Vagina (tissue), 2 donors: ENCODE measurements at places on chromosomes 5 and 9. TPM values are rescaled to one million over a fixed set of nuclear protein-coding genes. Genes with fewer than 3 reads are reported as not detected.
A peak's percentile ranks its signal among the peaks of the same experiment; 100 is the strongest.

Gene MYORG
- total RNA-seq = 4.4 TPM

GRCh38 chr5:1497242-1497777 lies 26.4 kb downstream of the LPCAT1 start:
- H3K27ac ChIP-seq = no peak overlapping the region
- H3K36me3 ChIP-seq = peaks cover 19% of the 10 kb centered on the region
- H3K27me3 ChIP-seq = no peaks in the 10 kb centered on the region
- no peak for DNase-seq

Gene CTXN3
- total RNA-seq = not detected

GRCh38 chr9:113635586-113635985 lies 172.1 kb downstream of the RGS3 start:
- H3K4me3 ChIP-seq = no peak overlapping the region
- no peaks in the 10 kb centered on the region for H3K36me3 ChIP-seq
- H3K27me3 ChIP-seq = no peaks in the 10 kb centered on the region
- no peak for DNase-seq

DNA sequence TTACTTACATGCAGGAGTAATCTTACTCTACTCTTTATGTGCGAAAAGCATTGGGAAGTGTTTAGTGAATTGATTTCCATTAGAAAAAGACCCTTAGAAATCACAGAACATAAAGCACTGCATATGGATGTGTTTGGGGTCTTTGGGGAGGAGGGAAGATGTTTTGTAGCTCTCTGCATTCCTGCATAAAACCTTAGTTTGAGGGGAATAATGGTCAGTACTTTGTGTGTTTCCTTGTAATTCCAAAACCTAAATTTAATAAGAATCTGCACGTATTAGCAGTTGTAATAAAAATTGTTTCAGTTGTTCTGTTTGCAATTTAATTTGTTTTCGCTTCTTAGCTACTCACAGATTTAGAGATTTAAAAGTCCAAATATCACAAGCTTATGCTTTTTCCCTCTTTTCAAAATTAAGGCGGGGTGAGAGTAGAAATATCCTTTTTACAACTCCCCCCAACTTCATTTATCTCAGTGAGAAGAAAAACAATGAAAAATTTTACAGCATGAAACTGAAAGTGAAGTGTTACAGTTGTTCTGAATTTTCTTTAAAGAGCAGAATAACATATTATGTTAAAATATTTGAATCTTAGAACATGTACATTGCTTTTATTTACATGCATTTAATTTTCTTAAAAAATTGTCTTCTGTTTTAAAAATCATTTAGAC lies 143.8 kb downstream of the SMARCA2 start:
- H3K4me1 ChIP-seq = peaks cover 56% of the 10 kb centered on the region
- no peak for DNase-seq
- peak overlapping the region; percentile 77 for H3K27ac ChIP-seq
- peak overlapping the region; percentile 50 for H3K4me3 ChIP-seq
- no peaks in the 10 kb centered on the region for H3K36me3 ChIP-seq
- H3K27me3 ChIP-seq = no peaks in the 10 kb centered on the region

Gene HACD4
- total RNA-seq = 3.2 TPM

Gene OTULINL
- 8.8 TPM for total RNA-seq

DNA sequence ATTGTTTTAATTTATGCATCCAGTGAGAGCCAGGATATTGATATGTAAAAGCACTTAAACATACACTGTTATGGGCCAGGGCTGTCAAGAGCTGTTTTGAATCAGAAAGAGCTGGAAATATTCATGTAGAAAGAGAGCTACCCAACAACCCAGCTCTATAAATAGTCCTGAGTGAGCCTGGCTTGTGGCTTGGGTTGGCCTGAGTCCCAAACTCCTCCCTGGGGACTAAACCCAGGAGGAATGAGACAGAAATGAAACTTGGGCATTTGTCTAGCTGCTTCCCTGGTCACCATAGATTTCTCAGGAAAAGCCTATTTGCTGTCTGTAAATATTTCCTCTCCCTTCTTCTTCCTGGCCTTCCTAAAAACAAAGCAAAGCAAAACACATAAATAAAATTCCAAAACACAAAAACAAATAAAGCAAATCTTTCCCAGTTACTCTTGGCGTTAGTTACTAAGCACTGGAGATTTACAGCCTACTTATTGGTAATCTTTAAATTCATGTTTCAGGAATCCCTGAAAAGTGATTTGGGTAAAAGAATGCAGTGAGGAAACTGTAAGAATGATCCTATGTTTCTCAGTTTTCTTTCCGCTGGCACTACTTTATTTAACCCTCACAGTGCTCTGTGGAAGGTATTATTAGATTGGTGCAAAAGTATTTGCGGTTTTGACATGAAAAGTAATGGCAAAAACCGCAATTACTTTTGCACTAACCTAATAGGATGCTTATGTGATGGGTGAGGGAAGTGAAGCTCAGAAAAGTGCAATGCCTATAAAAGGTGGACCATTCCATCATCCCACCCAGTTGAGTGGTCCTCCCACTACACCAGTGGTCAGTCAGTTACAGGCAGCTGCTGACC lies 111.8 kb downstream of the CARTPT start:
- H3K27me3 ChIP-seq = no peaks in the 10 kb centered on the region
- no peaks in the 10 kb centered on the region for H3K36me3 ChIP-seq
- H3K4me1 ChIP-seq = peaks cover 12% of the 10 kb centered on the region
